ENCODE measurements at places on chromosomes 6 and 20.
A peak's percentile ranks its signal among the peaks of the same experiment; 100 is the strongest.

- DNase-seq, result no peak
Observed at GRCh38 chr20:63095718-63096654, 89.2 kb upstream of the BHLHE23 start.

GRCh38 chr20:17601957-17602356 lies 32.1 kb downstream of the DSTN start:
- DNase-seq, result no peak

- no peak for DNase-seq
Observed at GRCh38 chr6:56004426-56004825, 129.0 kb upstream of the BMP5 start.

- peak; percentile 87 for DNase-seq
Observed at GRCh38 chr6:27873021-27873940, 38.9 kb downstream of the OR2B2 start.

DNA sequence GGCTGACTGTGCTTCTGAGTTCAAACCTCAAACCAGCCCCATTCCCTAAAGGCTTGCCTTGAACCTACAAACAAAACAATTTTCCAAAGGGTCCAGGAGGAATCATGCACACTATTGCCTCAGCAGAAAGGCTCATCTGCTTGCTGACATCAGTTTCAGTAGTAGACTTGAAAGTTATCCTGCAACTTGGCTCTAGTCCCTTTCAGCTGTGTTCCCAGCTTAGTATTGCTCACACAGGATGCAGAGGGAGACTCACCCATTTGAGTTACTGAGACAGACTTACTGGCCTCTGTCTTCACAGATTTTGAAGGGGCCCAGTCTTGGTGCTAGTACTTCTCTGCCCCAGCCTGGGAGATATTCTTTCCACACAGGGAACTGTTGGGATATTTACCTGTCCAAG lies 38.5 kb upstream of the TFB1M start:
- DNase-seq, result no peak

GRCh38 chr6:14126191-14126590 lies 8.6 kb downstream of the CD83 start:
- no peak for DNase-seq

GRCh38 chr6:166419286-166419685 lies 36.5 kb upstream of the MPC1 start:
- no peak for DNase-seq
